ENCODE measurements at places on chromosomes 6 and 20.

GRCh38 chr6:37077905-37078296 is 72.4 kb downstream of the FGD2 start:
- no peak for DNase-seq

GRCh38 chr20:58626051-58626450 is 25.0 kb upstream of the STX16 start:
- no peak for DNase-seq

DNA sequence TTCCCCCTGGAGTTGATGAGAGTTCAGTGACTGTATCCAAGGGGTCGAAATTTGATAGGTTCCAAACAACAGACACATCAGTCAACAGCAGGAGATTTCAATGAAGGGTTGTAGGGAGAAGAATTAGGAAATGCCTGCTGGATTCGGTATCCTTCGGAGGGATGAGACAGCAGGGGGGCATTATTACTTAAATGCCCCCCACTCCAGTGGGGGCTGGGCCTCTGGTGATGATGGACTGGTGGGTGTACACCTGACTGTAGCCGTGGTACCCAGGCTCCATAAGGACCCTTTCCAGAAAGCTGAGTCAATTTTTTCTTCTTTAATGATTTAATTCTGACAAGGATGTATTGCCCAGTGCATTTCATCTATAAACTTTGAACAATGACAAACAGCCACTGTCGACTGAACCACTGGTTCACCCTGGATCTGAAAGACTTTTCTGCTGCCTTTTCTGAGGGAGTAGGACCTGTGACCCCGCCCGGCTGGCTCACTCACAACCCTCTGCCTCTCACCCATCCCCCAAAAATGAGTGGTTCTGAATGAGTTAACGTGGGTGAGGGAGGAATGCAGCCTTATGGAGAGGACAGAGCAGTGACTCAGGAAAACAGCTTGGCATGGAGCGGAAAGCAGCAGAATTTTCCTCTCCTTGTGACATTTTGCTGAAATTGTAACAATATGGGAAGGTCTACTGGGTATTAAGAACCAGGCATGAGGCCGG is 41.0 kb downstream of the ZMYND8 start:
- DNase-seq: no peak

DNA sequence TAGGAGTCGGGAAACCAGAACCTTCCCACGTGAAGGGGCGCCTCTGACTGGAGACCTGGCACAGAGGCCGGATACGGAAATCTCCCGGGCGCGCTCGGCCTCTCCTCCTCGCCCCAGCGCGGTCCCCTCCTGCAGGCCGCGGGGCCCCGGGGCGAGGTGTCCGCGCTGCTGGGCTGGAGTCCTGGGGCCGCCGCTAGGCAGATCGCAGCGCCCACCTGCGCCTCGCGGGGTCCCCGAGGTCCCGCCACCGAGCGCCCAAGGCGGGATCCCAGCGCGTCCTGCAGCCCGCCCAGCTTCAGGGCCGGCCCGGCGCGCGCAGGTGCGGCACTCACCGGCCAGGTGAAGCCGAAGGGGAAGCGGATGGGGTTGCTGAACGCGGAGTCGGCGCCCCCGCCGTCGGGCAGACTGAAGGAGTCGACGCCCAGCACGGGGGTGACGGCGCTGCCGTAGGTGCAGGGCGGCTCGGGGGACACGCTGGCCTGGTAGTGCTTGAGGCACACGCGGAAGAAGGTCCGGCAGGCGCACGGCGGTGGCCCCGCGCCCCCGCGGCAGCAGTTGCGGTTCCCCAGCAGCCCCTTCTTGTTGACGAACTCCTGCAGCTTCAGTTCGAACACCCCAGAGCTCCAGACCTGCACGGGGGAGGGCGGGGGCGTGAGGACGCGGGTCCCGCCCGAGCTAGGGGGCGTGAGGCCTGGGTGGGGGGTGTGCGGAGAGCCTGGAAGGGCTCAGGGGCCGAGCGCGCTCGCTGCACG is 1.5 kb downstream of the DLL1 start:
- no peak for DNase-seq

- DNase-seq: no peak
Measured at GRCh38 chr6:159324596-159324995, 155.4 kb downstream of the FNDC1 start.

DNA sequence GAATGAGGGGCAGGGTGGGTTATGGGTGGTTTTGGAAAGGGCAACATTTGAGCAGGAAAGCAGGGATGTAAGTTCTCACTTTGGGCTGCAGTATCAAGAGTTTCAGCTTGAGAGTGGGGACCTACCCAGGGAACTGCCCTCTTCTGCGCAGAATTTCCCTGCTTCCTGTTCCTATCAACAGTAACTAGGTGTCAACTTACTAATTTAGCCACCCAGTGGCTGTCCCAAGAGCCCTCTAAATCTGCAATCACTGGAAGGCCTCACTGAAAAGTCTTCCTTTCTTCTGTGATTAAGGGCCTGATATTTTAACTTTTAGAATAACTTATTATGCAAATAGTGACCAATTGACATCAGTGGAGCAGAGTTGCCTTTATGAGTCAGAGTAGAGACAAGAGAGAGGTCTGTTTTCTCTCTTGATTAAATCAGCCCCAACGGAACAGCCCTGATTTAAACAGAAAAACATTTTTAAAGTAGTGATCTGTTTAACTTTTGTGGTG is 118.2 kb upstream of the RIPOR2 start:
- no peak for DNase-seq

GRCh38 chr6:107231243-107231642 is 115.9 kb upstream of the BEND3 start:
- no peak for DNase-seq

DNA sequence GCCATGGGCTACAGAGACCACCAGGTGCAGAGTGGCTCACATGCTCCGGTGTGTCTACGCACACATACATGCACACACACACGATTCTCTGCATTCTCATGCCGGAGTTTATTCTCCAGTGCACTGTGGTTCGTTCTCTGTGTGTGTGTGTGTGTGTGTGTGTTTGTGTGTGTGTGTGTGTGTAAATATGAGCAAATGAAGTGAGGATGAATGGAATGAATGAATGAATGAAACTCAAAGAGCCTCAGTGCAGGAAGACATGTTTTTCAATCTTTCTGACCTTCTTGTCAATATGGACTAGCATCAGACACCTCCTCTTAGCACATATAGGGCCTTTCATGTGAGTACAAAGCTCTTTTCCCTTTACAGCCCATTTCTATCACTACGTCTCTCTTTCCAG is 1.6 kb downstream of the TMEM74B start:
- no peak for DNase-seq

GRCh38 chr6:12806136-12806535 is 89.6 kb downstream of the PHACTR1 start:
- DNase-seq: no peak

DNA sequence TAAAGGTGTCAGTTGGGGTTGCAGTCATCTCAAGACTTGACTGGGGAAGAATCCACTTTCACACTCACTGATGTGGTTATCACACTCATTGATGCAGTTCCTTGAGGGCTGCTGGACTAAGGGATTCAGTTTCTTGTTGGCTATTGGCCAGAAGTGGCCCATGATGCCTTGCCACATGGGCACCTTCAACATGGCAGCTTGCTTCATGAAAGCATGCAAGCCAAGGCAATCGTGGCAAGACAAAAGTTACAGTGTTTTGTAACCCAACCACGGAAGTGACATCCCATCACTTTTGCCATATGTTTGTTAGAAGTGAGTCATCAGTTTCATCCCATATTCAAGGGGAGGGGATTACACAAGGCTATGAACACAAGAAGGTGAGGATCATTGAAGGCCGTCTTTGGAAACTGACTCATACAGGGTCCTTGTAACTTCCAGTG is 3.8 kb upstream of the RANBP9 start:
- no peak for DNase-seq

DNA sequence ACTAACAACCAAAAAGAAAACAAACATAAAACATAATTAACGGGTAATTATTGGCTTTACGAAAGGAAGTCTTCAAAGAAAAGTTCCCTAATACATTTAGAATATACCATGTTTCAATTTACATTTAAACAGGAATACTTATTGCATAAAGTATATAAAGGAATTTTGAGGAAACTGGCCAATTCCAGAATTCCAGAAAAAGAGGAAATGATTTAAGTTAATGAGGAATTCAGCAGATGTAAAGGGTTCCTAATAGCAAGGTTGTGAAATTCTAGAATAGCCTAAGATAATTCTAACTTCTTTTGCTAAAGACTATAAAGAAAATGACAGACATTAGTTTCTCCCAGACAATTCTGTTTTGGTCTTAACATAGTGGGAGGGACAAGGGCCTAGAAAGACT is 35.0 kb downstream of the DTNBP1 start:
- DNase-seq: no peak

GRCh38 chr6:145327586-145327985 is 407.7 kb downstream of the EPM2A start:
- DNase-seq: no peak

DNA sequence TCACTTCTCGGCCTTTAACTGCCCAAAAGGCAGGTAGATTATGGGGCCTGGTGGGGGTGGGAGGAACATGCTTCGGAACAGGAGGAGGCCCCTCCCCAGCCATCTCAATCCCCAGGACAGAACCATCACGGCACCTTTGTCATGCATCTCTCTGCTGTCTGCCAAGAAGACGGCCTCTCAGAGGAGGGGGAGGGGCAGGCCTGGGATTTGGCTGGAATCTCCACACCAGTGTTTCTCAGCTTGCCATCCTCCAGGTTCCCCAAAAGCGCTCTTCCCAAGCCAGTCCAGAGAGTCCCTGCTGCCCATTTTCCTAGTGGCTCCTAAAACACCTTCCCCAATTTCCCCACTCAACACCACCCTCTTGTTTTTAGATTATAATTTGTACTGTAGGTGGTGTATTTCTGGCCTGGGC is 2.5 kb upstream of the POU5F1 start:
- DNase-seq: no peak

DNA sequence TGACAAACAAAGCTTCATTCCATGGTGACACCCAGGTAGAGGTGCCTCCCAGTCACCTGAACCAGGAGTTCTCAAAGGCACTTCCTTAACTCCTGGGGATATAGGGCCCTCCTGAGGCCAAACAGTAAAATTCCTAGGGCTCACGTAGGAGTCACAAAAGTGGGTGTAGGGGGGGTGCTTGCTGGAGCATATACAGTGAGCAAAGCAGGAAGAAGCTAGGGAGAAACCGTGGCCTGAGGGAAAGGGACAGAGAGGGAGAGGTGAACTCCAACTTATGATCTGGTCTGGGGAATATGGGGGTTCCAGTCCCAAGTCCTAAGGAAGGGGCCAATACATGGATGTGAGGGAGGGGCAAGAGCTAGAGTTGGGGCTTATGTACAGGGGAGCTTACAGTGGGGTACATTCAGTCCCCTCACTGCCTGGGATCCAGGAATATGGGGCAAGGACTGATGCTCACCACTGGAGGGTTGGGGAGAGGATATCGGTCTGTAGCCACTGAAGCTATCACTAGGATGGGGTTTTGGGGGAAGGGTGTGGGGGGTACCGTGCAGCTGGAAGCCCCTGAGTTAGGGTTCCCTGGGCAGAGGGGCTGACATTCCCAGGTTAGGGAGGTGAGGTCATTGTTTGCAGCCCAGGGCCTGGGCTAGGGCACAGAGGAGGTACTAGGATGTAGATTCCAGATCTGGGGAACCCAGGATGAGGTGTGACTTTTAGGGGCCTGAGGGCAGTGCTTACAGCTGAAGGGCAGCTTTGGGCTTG is 950 bp downstream of the PEDS1 start:
- DNase-seq: no peak

DNA sequence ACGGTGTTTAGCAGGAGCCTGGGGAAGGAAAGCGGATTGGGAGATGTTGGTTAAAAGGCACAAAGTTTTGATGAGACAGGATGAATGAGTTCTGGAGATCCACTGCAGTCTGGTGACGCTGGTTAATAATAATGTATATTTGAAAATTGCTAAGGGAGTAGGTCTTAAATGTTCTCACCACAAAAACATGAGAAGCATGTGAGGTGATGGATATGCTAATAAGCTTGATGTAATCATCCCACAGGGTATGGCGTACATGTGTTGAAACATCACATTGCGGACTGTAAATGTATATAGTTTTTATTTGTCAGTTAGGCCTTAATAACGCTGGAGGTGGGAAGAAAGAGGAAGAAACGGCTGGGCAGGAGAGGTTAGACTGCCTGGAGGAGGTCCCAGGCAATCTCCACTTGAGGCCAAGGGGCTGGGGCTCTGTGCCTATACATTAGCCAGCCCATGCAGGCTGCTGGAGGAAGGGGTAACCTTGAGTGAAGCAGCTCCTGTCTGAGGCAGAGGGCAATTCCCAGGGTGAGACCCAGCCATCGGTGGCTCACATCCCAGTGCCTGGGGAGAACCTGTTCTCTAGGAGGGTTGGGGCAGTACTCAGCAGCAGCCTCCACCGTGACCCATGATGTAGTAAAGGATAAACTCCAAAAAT is 188.2 kb upstream of the QKI start:
- DNase-seq: no peak

GRCh38 chr6:136226674-136227377 is 23.3 kb downstream of the MTFR2 start:
- DNase-seq: no peak

DNA sequence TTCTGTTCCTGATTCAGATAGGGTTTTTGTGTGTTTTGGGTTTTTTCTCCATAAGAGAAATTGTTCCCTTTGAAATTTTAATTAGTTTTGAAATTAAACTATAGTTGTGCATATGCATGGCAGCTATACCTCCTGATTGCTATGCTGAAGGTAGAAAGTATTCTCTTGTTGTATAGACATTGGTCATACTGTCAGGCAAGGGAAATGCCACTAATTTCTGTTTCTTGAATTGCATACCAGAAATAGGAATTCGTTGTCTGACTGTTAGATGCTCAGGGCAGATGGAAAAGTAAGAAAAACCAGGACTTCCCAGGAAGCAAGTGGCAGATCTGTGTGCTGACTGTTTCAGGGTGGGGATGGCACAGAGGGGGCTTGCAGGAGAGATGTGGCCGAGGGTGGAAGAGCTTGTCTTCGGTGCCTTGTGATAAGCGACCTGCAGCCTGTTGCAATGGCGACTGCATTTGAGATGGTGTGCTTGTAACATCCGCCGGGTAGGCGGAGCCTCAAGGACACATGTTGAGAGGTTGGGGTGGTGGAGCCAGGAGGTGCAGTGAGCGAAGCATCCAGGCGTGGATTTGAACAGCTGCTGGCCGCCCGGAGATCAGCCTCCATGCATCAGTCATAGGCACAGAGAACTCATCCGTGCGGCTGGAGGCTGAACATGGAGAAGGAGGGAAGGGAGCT is 42.8 kb downstream of the RREB1 start:
- DNase-seq: no peak

DNA sequence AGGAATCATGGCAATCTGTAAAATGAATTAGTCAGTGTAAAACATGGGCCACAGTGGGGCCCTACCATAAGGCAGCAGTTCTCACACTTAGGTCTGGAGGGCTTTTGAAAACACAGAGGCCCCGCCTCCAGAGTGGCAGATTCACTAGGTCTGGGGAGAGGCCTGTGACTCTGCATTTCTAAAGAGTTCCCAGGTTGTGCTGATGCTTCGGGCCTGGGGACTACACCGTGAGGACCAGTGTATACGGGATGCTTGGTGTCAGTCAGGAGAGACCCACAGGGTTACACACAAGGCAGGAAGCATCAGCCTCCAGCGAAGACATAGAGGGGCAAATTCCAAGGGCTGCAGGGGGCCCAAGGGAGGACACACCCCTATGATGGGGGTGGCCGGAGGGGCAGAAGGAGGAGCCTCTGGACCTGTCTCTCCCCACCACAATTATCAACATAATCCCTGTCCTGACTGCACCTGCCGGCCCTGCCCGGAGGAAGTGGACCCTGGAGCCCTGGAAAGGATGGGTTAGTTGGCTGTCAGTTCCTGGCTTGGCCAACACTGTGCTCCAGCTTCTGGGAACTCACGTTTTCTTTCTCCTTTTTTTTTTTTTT is 46.7 kb downstream of the FGD2 start:
- no peak for DNase-seq

- DNase-seq: no peak
Measured at GRCh38 chr6:124970243-124970642, 8.0 kb downstream of the RNF217 start.

Measured in stimulated activated CD8-positive, alpha-beta memory T cell treated with anti-CD3 and anti-CD28 coated beads, Interleukin-4, amount 100 ng/mL, for 1 hour (primary cell).